ENCODE measurements at places on chromosomes 2 and 18.

- DNase-seq = no peak
Observed at GRCh38 chr2:64029116-64029665, 10.0 kb upstream of the VPS54 start.

- no peak for DNase-seq
Observed at GRCh38 chr18:80203249-80203648, 44.1 kb downstream of the PARD6G start.

- no peak for DNase-seq
Observed at GRCh38 chr2:238294393-238295143, 6.2 kb upstream of the PER2 start.

DNA sequence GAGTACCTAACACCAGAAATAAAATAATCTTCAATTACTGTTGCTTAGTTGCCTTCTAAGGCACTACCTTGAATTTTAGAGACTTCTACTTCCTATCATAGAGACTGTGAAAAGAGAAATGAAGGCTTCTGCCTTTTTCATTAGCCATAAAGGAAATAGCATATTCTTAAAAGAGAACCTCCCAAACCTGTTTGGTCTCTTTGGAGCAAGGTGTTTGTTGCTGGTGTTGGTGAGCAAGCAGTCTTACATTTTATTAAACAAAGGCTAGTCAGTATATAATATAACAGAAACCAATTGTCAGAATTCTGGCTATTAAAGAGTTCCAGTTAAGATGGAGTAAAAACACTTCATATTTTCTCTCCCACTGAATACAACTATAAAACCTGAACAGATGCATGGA is 116.4 kb downstream of the TAF4B start:
- DNase-seq = no peak

DNA sequence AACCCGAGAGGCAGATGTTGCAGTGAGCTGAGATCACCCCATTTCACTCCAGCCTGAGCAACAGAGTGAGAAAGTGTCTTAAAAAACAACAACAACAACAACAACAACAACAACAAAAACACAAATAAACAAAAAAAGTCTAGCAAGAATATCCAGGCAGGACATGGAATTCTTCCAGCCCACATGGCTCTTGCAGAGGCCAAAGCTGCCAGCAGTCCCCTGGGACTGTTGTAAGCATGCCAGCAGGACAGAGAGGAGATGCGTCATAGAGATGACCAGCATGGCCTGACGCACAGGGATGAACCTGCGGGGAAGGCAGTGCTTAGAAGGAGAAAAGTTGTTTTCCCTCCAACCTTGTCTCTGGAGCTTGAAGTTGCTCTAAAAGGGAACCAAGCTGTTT is 182.3 kb upstream of the PGAP1 start:
- DNase-seq = peak; percentile 24

- DNase-seq = no peak
Observed at GRCh38 chr2:21599417-21599816, 475.6 kb downstream of the TDRD15 start.
